ENCODE measurements at places on chromosomes 3 and 15. TPM values are rescaled to one million over a fixed set of nuclear protein-coding genes. Genes with fewer than 3 reads are reported as not detected.

DNA sequence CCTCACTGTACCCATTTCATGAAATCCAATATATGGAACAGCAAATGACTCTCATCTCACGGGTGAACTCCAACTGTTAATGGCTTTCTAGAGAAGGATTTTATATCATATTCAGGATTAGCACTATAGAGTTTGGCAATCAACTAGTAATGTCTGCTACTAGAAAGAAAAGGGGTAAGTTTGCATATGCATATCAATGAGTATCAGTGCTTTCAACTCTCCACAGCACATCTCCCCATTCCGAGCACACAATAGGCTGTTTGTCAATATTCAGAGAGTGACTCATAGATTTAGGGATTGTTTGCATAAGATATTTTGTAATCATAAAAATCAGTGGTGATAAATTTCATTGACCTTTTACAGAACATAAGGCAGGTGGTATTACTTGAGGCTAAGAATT, 163.2 kb upstream of the LMCD1 start:
- no peak for DNase-seq
- no peak overlapping the region for H3K27ac ChIP-seq
- H3K4me1 ChIP-seq: no peaks in the 10 kb centered on the region
- peaks cover 2% of the 10 kb centered on the region for H3K27me3 ChIP-seq
- no peak overlapping the region for H3K4me3 ChIP-seq
- no peaks in the 10 kb centered on the region for H3K36me3 ChIP-seq

GRCh38 chr15:71599418-71600151, 210.8 kb upstream of the NR2E3 start:
- H3K27ac ChIP-seq: no peak overlapping the region
- peak; percentile 47 for DNase-seq
- H3K4me3 ChIP-seq: no peak overlapping the region
- H3K4me1 ChIP-seq: no peaks in the 10 kb centered on the region
- no peaks in the 10 kb centered on the region for H3K27me3 ChIP-seq
- no peaks in the 10 kb centered on the region for H3K36me3 ChIP-seq

- H3K36me3 ChIP-seq: peaks cover 25% of the 10 kb centered on the region
- H3K27me3 ChIP-seq: no peaks in the 10 kb centered on the region
- H3K27ac ChIP-seq: peak overlapping the region; percentile 37
- no peak overlapping the region for H3K4me3 ChIP-seq
- peaks cover 3% of the 10 kb centered on the region for H3K4me1 ChIP-seq
Measured at GRCh38 chr15:22933641-22934061, 46.5 kb downstream of the CYFIP1 start.

DNA sequence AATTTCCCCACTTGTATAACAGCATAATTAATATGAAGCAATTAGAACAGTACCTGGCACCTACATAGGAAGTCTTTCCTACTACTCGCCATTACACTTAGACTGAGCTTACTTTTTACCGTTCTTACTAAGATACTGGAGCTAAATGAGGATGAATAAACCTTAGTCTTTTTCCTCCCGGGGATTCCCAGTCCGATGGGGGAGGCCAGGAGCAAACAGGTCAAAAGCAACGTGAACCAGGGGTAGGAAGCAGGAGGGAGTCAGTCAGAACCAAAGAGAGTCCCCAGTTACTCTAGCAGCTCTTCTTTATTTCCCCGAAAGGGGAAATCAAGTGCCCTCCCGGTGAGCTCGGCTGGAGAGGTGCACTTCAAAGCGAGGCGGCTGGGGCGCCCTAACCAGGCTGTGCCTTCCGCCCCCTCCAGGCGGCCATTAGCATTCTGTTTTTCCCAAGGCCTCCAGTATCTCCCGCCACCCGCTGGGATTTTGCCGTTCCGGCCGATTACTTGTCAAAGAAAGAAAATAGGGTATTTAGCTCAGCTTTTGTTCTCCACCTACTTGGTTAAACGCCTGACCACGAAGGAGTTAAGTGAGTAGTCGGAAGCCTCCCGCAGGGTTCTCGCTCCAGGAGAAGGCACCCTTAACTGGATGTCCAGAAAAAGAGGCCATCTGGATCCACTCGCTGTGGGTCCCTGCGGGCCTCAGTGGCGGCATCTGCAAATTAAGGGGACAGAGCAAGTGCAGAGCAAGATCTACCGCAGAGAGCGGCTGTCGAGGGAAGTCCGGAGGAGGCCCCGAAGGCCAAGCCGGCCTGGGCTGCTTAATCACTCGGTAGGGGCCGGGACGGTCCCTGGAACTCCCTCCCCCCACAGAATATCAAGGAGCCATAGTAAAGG, 6.3 kb upstream of the EOMES start:
- H3K36me3 ChIP-seq: no peaks in the 10 kb centered on the region
- H3K4me1 ChIP-seq: peaks cover 13% of the 10 kb centered on the region
- H3K27ac ChIP-seq: no peak overlapping the region
- no peak overlapping the region for H3K4me3 ChIP-seq
- no peak for DNase-seq
- H3K27me3 ChIP-seq: peaks cover 93% of the 10 kb centered on the region

- H3K36me3 ChIP-seq: peaks cover 7% of the 10 kb centered on the region
- H3K27ac ChIP-seq: no peak overlapping the region
- no peaks in the 10 kb centered on the region for H3K4me1 ChIP-seq
- DNase-seq: no peak
- H3K4me3 ChIP-seq: no peak overlapping the region
- no peaks in the 10 kb centered on the region for H3K27me3 ChIP-seq
Measured at GRCh38 chr15:41523097-41523496, 9.5 kb upstream of the LTK start.

- H3K4me1 ChIP-seq: peaks cover 31% of the 10 kb centered on the region
- no peaks in the 10 kb centered on the region for H3K27me3 ChIP-seq
- H3K27ac ChIP-seq: peak overlapping the region; percentile 92
- H3K36me3 ChIP-seq: no peaks in the 10 kb centered on the region
- peak overlapping the region; percentile 78 for H3K4me3 ChIP-seq
Measured at GRCh38 chr3:185824051-185825005, 514 bp downstream of the IGF2BP2 start.

DNA sequence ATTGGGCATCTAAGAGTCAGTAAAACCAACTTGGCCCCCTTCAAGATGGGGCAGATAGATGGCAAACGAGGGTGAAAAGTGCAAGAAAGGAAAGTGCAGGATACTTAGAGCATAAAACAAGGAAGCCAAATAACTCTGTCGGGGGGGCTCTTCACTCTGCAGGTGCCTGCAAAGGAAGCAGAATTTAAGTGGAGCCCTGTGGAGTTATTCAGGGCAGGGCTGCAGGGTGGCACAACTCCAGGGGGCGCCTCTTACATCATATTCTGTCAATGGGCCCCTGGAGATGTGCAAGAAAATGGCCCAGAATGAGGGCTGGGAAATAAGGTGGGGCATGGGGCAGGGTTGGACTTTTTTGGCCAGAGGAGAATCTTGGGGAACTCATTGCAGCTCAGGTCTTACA, 69.7 kb downstream of the CD47 start:
- no peaks in the 10 kb centered on the region for H3K27me3 ChIP-seq
- no peak for DNase-seq
- no peaks in the 10 kb centered on the region for H3K4me1 ChIP-seq

DNA sequence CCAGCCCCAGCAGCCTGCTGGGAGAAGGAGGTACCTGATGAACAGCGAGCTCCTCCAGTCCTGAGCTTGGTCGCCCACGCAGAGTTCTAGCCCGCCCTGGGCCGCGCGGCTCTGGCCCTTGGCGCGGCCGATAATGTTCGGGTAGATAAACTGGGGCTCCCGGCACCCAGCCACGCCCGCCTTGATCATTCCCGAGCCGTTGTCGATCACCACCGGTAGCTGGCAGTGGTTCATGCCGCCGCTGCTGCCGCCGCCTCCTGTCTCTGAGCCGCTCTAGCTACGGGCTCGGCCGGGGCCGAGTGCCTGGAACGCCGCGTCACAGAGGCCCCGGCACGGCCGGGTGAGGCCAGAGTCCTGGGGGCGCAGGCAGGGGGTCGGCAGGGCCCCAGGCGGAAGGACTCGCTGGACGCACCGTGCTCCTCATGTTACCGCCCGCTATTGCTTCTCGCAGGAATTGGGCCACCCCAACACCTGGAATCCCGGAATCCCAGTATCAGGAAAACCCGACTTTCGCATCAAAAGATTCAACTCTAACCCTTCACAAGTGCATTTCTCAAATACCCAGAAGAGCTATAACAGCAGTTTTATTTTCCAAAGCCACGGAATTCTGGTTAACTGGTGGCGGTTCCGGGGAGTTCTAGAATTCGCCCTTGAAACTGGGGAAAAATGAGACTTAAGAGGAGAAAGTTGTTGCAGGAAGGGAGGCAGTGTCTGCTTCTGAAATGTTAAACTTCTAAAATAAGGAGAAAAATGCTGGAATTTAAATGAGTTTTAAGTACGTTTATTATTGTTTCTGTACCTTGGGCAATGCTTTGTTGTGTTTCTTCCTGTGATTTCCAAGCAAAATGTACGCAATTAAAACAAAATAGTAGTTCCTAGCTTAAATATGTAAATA, at the start of gene ACTRT3:
Gene ACTRT3, minus strand, starts transcription at position 275 of the 895 bp plus-strand sequence. Its CDS starts 41 bp downstream, at position 234.
- H3K27ac ChIP-seq: peak within 1 kb of the TSS; percentile 58
- H3K4me3 ChIP-seq: peak within 1 kb of the TSS; percentile 65
- H3K4me1 ChIP-seq: peaks cover 5% of the 10 kb centered on the region

DNA sequence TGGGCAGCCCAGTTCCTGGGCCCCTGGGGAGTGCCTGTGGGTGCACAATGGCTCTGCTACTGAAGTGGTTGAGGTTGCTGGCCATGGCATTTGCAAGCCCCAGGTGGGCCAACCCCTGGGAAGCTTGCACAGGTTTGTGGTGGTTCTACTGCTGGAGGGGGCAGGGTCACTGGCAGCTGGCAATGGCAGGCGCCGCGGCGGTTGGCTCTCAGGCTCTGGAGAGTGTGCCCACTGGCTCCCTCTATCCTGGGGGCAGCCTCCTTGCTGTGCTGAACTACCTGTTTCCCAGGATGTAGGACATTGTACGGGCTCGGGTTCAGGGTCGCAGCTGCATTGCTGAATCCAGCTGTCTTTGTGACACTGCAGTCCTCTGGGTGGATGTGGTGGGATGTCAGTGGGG, 180.2 kb upstream of the HES1 start:
- no peak overlapping the region for H3K27ac ChIP-seq
- H3K36me3 ChIP-seq: no peaks in the 10 kb centered on the region
- H3K27me3 ChIP-seq: peaks cover 22% of the 10 kb centered on the region
- no peak for DNase-seq
- H3K4me1 ChIP-seq: peaks cover 6% of the 10 kb centered on the region
- no peak overlapping the region for H3K4me3 ChIP-seq

DNA sequence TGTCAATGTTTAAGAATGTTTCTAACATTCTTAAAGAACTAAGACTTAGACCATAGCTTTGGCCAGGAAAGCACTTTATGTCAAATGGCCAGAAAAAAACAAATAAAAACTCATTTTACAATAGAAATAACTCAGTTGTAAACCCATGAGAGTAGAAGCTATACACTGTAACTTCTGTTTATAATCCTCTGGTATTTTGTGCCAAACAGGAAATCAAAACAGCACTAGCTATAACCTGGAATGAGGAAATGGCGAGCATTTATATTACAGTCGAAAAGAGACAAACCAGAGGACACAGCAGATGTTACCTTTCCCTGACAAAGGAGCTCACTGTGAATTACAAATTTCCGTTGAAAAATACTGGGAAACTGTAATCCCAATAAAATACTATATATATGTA, 10.3 kb downstream of the GK5 start:
- no peak overlapping the region for H3K4me3 ChIP-seq
- H3K27me3 ChIP-seq: no peaks in the 10 kb centered on the region

DNA sequence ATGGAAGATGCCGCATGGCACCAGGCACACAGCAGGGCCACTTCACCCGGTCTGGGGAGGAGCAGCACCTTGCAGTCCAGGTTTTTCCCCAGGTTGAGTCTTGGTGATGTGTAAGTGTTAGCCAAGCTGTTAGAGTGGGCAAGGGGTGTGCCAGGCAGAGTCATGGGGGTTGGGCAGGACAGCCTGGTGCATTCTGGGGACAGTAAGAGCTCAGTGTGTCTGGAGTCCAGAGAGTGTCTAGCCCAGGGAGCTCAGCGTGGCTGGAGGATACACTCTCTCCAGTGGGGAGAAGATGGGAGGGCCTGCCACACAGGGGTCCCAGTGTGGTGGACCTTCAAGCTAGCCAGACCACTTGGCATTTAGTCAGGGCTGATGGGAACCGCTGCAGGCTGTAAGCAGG, 87.4 kb downstream of the AAGAB start:
- H3K4me3 ChIP-seq: peak overlapping the region; percentile 20
- no peaks in the 10 kb centered on the region for H3K27me3 ChIP-seq
- H3K27ac ChIP-seq: peak overlapping the region; percentile 96
- no peak for DNase-seq
- peaks cover 55% of the 10 kb centered on the region for H3K4me1 ChIP-seq

- no peaks in the 10 kb centered on the region for H3K36me3 ChIP-seq
- no peaks in the 10 kb centered on the region for H3K27me3 ChIP-seq
- no peak for DNase-seq
- H3K27ac ChIP-seq: no peak within 1 kb of the TSS
- H3K4me3 ChIP-seq: no peak within 1 kb of the TSS
- no peaks in the 10 kb centered on the region for H3K4me1 ChIP-seq
Measured at GRCh38 chr3:42702066-42702951, at the start of gene HHATL. HHATL (minus strand) TSS chr3:42702798; CDS start chr3:42700826, 1,972 bp downstream.

- H3K4me1 ChIP-seq: peaks cover 5% of the 10 kb centered on the region
- no peaks in the 10 kb centered on the region for H3K27me3 ChIP-seq
- H3K27ac ChIP-seq: no peak overlapping the region
- H3K36me3 ChIP-seq: no peaks in the 10 kb centered on the region
- peak; percentile 32 for DNase-seq
Measured at GRCh38 chr3:73668391-73668790, 43.6 kb upstream of the PDZRN3 start.

- no peak overlapping the region for H3K4me3 ChIP-seq
- H3K36me3 ChIP-seq: peaks cover 2% of the 10 kb centered on the region
- no peaks in the 10 kb centered on the region for H3K27me3 ChIP-seq
- peaks cover 2% of the 10 kb centered on the region for H3K4me1 ChIP-seq
Measured at GRCh38 chr15:38482572-38482971, 28.6 kb downstream of the FAM98B start.

GRCh38 chr3:179410999-179411398, 40.3 kb downstream of the GNB4 start:
- no peaks in the 10 kb centered on the region for H3K27me3 ChIP-seq
- no peak overlapping the region for H3K4me3 ChIP-seq
- no peaks in the 10 kb centered on the region for H3K4me1 ChIP-seq
- no peak overlapping the region for H3K27ac ChIP-seq

GRCh38 chr15:55893852-55894251, 99.6 kb downstream of the NEDD4 start:
- no peak overlapping the region for H3K4me3 ChIP-seq
- no peak for DNase-seq
- no peaks in the 10 kb centered on the region for H3K27me3 ChIP-seq
- H3K36me3 ChIP-seq: no peaks in the 10 kb centered on the region
- H3K4me1 ChIP-seq: peaks cover 8% of the 10 kb centered on the region

GRCh38 chr3:47288966-47289910, 6.5 kb downstream of the KLHL18 start:
- no peaks in the 10 kb centered on the region for H3K27me3 ChIP-seq
- no peak overlapping the region for H3K27ac ChIP-seq
- no peak overlapping the region for H3K4me3 ChIP-seq
- DNase-seq: no peak
- no peaks in the 10 kb centered on the region for H3K36me3 ChIP-seq

CCK gene
- total RNA-seq: not detected

GOLGA8T gene
- 0.32 TPM for total RNA-seq

WDR93 gene
- total RNA-seq: not detected

Data from astrocyte (in vitro differentiated cells and primary cell).